ENCODE measurements at places on chromosomes 3 and 15. TPM values are rescaled to one million over a fixed set of nuclear protein-coding genes. Genes with fewer than 3 reads are reported as not detected.

ARPP21 gene
- not detected for total RNA-seq

DNA sequence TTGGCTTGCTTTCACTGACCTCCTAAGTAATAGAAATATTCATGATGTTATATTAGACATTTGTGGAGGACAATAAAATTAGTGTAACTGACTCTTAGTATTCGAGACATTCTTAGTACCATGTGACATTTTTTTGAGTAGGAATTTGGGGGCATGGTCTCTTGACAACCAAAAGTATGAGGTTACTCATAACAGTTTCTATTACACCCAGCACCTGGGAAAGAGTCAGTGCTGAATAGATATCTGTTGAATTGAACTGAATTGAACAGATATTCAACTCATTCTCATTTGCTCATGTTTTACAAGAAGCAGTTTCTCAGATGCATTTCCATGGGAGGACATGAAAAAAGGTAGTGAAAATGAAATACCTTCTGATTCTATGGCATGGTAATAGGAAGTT is 84.4 kb downstream of the CMSS1 start:
- DNase-seq, result peak; percentile 57

DNA sequence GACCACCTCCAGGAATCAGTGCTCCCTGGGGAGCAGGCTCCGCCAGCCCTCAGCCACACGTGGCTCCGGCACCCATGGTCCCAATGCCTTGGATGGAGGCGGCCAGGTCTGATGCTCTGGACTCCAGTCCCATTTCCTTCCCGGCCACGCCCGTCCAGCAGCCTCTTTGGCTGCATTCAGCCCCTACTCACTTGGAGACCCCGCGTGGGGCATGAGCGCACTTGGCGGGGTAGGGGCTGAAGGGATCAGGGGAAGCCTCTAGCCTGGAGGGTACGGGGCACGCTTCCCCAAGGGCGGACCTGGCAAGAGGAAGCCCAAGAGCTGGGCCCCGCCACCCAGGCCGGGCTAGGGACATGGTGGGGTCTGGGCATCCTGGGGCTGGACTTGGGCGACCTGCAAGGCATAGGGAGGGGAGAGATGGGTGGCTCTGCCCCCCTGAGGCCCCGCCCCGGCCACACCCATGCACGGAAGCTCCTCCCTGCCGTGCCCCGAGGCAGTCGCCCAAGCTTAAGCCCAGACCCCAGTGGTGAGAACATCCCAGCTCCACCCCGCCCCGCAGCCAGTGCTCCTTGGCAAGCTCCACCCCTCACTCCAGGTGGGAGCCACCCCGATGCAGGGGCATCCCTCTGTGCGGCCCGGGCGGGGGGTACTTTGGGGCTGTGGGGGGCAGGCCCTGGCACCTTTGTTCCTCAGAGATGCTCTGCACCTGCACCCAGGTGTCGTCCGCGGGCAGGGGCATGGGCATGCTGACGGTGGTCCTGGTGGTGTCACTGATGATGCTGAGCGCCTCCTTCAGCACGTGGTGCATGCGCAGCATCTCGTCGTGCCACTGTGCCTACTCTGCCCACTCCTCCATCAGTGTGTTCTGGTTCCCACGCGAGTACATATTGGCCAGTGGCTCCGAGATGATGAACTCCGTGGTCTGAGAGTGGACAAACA is 163.5 kb downstream of the GOLGA6L4 start:
- DNase-seq, result no peak

DNA sequence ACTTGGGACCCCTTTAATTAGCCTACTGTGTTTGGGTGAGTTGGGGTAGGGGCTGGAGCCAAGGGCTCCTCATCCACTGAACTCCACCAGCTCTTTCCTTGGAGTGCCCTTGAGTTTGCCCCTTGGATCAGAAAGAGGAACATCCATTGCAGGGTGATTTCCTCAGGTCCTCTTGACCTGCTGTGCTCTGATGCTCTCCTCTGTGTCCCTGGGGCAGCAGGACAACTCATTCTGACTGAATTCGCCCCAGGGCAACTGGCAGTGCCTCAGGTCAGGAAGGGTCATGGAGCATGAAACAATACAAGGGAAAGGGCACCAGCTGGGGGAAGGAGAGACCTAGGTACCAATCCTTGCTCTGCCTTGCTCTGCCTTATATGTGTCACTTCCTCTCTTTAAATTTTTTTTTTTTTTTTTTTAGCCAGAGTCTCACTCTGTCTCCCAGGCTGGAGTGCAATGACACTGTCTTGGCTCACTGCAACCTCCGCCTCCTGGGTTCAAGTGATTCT is 47.8 kb downstream of the BSN start:
- no peak for DNase-seq

DNA sequence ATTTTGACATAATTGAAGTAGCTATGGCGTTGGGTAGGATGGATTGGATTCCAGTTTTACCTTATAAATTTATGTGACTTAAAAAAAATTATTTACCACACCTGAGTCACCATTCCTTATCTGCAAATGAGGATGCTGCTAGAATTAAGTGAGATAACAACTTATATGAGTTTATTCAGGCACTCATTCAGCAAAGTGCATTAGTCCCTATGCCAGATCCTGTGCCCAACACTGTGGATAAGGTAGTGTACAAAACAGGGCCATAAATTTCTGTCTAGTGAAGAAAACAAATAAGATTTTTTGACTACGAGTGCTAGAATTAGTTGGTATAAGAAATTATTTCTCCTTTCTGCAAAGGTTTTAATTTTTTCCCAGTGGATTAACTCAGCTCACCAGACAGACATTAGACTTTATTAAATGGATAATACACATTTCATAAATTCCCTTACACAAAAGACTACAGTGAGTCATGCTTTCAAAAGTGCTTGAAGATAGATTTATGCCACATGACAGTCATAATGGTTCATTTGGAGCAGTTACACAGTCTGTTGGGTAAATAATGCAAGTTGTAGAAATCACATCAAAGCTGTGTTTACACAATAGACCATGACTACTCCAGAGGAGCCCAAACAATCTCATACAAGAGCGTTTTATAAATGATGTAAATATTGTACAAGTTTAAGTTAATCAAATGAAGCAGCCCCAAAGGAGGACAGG is 129.9 kb upstream of the TGFBR2 start:
- peak; percentile 15 for DNase-seq

DNA sequence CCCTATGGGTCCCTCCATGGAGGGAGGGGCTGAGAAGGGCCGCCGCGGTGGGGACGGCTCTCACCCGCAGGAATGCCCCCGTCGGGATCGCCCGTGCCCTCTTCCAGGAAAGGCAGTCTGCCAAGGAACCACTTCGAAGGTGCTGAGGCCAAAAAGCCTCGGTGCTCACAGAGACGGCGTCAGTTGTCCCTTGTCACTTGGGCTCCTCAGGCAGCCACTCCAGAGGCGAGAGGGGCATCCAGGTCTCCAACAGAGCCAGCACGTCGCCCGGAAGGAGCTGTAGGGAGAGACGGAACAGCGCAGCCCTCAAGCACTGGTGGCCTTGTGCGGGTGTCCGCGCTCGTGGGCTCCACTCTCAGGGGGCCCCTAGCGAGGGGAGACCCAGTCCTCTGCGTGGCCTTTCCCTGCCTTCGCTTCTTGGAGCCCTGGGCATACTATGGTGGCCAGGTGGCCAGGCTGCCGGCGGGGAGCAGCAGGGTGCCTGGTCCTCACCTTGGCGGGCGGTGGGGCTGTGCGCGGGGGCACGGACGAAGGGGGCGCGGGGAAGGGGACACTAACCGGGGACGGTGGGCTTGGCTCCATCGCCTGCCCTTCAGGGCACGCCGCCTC is 994 bp downstream of the MESP1 start:
- no peak for DNase-seq

Data from A172 (cell line).